Activated CD4-positive, alpha-beta T cell treated with anti-CD3 and anti-CD28 coated beads for 36 hours (primary cell): ENCODE measurements at places on chromosomes 12 and 14. TPM values are rescaled to one million over a fixed set of nuclear protein-coding genes. Genes with fewer than 3 reads are reported as not detected.

DNA sequence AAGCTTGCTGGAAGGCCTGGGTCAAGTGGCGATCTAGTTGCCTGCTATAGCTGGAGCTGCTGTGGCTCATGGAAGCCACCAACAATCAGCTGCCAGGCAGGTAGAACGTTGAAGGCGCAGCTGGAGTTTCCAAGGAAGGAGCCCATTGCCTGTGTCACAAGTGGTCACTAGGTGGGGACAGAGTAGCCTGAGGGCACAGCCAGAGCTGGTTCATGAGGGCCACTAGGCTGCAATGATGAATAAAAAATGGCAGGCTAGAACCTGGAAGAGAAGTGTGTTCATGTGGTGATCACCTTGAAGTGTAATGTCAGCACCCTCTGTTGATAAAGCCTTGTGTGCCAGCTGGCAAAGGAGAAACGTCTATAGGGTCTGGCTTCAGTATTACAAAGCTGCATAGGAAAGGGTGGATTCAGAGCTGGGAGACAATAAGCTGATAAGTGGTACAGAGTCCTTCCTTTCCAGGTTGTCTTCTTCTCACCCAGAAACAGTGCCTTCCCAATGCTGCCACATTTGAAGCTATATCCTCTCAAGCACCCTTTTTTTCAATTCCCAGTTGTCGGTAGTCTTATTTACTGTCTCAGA lies 165.8 kb downstream of the EMP1 start:
- H3K4me1 ChIP-seq, result no peaks in the 10 kb centered on the region
- DNase-seq, result peak; percentile 68
- H3K36me3 ChIP-seq, result no peaks in the 10 kb centered on the region

- H3K27ac ChIP-seq, result no peak overlapping the region
- no peak for DNase-seq
Measured at GRCh38 chr12:91178781-91179180, 3.8 kb downstream of the DCN start.

DNA sequence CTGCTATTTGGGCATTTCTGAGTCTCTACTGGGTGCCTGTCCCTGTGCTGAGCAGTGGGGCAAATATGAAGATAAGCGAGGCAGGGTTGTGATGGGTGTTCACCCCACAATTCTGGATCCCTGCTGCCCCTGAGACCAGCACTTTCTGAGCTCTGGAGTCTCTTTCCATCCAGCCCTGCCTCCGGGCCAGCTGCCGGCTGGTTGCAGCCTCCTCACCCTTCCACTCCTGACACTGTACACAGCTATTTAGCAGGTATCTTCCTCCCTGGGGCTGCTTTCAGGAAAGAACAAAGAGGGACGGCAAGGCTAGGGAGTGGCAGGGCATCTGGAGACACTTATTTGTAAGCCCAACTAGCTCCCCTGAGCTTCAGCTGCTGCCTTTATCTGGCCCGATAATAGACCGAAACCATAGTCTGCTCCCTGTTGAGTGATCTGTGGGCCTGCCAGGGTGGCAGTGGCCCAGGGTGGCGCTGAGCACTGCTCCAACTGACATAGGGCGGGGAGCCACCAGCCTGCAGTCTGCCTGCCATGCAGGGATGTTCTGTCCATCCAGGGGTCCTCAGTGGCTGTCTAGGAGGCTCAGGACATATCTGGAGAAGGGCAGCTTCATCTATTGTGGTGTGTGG lies 7.6 kb upstream of the KRT80 start:
- no peak for DNase-seq
- H3K4me1 ChIP-seq, result peaks cover 8% of the 10 kb centered on the region
- H3K27me3 ChIP-seq, result peaks cover 7% of the 10 kb centered on the region
- no peak overlapping the region for H3K4me3 ChIP-seq
- H3K36me3 ChIP-seq, result no peaks in the 10 kb centered on the region

DNA sequence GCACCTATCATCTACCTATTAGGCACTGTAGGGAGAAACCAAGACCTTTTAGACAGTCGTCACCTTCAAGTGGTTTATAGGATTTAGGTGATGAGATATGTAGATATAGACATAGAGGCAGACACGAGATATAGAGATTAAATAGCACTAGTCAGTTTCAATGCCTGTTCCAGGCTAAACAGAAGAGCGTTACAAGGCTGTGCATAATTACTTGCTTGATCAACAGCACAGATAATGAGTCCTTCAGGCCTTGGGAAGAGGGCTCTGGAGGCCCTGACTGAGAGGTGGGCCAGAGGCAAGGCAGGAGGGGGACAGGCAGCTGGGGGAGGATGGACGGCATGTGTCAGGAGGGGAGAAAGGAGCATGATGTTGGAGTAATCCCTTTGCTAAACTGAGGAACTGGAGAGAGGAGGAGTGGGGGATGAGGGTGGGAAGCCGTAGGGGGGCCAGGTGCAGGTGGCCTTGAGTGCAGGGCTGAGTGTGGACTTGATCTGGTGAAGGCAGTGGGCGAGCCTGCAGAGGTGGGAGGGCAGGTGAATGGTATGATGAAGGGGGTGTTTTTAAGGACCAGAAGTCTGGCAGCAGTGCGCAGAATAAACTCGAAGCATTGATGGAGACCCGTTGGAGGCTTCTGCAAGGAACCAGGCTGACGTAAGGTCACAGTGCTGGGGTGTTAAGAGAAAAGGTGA lies 43.9 kb upstream of the ATP23 start:
- no peaks in the 10 kb centered on the region for H3K27me3 ChIP-seq
- peaks cover 52% of the 10 kb centered on the region for H3K4me1 ChIP-seq
- H3K36me3 ChIP-seq, result no peaks in the 10 kb centered on the region
- DNase-seq, result no peak
- peak overlapping the region; percentile 74 for H3K27ac ChIP-seq
- peak overlapping the region; percentile 59 for H3K4me3 ChIP-seq

GRCh38 chr14:105355850-105356604 lies 41.5 kb downstream of the PACS2 start:
- H3K27me3 ChIP-seq, result no peaks in the 10 kb centered on the region
- peaks cover 4% of the 10 kb centered on the region for H3K36me3 ChIP-seq

DNA sequence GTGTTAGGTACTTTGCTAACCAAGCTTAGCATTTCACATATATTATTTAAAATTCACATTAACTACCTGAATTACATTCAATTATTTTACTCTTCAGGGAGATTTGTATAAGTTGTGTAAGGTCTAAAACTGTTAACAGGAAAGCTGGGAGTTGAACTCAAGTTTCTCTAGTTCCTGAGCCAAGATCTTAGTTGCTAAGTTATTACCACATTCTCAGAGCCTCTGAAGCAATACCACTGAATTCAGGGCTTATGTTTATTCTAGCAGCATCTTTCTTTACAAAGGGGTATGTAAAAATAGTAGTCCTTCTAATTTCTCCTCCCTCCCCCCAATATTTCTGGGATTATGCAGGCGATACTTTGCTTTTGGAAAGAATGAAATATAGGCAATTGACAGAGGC lies 786.8 kb downstream of the DIO2 start:
- H3K4me3 ChIP-seq, result no peak overlapping the region
- no peaks in the 10 kb centered on the region for H3K36me3 ChIP-seq
- no peak overlapping the region for H3K27ac ChIP-seq

- peaks cover 38% of the 10 kb centered on the region for H3K36me3 ChIP-seq
- H3K4me1 ChIP-seq, result peaks cover 89% of the 10 kb centered on the region
- H3K4me3 ChIP-seq, result no peak overlapping the region
- no peak for DNase-seq
- H3K27me3 ChIP-seq, result no peaks in the 10 kb centered on the region
- H3K27ac ChIP-seq, result peak overlapping the region; percentile 89
Measured at GRCh38 chr12:11777451-11777850, 128.0 kb downstream of the ETV6 start.

DNA sequence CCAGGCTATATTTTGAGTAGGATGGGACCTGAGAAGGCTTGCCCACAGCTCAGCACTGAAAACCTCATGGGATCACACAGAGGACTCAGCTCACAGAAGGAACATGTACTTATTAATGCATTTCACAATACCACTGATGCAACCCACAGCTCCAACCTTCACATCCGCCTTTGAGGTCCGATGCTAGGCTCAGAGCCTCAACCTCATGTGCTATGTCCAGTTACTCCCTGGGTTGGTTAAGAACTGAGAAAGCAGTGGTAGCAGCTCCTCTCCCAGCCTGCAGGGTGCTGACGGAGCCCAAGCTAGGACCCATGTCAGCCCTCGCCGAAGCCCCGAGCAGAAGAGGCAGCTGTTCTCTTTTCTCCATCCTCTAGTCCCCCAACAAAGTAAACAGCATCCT lies 52.9 kb downstream of the SPTB start:
- peaks cover 5% of the 10 kb centered on the region for H3K27me3 ChIP-seq
- no peak for DNase-seq
- H3K36me3 ChIP-seq, result no peaks in the 10 kb centered on the region
- no peak overlapping the region for H3K27ac ChIP-seq

DNA sequence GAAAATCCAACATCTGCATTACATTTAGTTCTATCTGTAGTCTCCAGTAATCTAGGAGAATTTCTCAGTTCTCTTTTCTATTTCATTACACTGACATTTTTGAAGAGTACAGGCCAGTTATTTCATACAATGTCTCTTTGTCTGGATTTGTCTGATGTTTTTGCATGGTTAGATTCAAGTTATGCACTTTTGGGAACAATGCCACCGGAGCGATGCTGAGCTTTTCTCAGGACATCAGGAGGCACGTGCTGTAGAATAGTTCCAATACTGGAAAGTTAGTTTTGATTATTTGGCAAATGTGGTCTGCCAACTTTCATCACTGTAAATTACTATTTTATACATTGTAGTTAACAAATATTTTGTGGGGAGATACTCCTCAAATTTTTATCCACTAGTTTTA lies 43.1 kb downstream of the ALDH1L2 start:
- H3K27me3 ChIP-seq, result no peaks in the 10 kb centered on the region
- no peak for DNase-seq
- peaks cover 18% of the 10 kb centered on the region for H3K4me1 ChIP-seq
- peaks cover 3% of the 10 kb centered on the region for H3K36me3 ChIP-seq

- H3K27ac ChIP-seq, result no peak overlapping the region
- no peak overlapping the region for H3K4me3 ChIP-seq
- peaks cover 11% of the 10 kb centered on the region for H3K27me3 ChIP-seq
- DNase-seq, result no peak
Measured at GRCh38 chr12:68977909-68978610, 45.1 kb upstream of the CPM start.

GRCh38 chr12:104598342-104599271 lies 141.9 kb downstream of the CHST11 start:
- no peak overlapping the region for H3K4me3 ChIP-seq
- peaks cover 22% of the 10 kb centered on the region for H3K4me1 ChIP-seq
- H3K27ac ChIP-seq, result no peak overlapping the region
- peaks cover 2% of the 10 kb centered on the region for H3K36me3 ChIP-seq
- H3K27me3 ChIP-seq, result no peaks in the 10 kb centered on the region

GRCh38 chr14:28765169-28765830 lies 1.3 kb upstream of the FOXG1 start:
- peaks cover 65% of the 10 kb centered on the region for H3K27me3 ChIP-seq
- peaks cover 13% of the 10 kb centered on the region for H3K36me3 ChIP-seq
- peaks cover 11% of the 10 kb centered on the region for H3K4me1 ChIP-seq
- DNase-seq, result no peak

CABP1 gene
- total RNA-seq, result 0.90 TPM

NPFF gene
- total RNA-seq, result not detected

PACS2 gene
- 32.9 TPM for total RNA-seq

DYRK2 gene
- total RNA-seq, result 19.2 TPM

SMCO2 gene
- total RNA-seq, result 0.23 TPM

LRIG3 gene
- total RNA-seq, result 0.09 TPM

PRDM4 gene
- total RNA-seq, result 27.5 TPM

PXN gene
- total RNA-seq, result 74.5 TPM

HSP90B1 gene
- 394 TPM for total RNA-seq

KLRC4 gene
- not detected for total RNA-seq

BICDL1 gene
- total RNA-seq, result 132 TPM
